ENCODE measurements at places on chromosomes 1 and 21. TPM values are rescaled to one million over a fixed set of nuclear protein-coding genes. Genes with fewer than 3 reads are reported as not detected.

DNA sequence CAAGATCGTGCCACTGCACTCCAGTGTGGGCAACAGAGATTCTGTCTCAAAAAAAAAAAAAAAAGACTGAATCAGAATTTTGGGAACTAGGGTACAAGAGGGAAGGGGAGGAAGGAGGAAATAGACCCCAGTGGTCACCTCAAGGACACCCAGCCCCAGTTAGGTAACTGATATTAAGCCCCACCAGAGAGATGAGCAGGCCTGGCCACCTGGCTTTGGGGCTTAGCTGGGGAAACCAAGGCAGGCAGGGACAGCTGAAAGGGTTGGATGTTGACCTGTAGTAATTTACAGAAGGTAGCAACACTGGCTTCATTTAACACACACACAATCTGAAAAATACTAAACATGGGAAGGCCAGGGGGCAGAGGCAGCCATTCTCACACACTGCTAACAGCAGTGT lies 5.2 kb upstream of the C1orf122 start:
- H3K4me3 ChIP-seq = no peak overlapping the region
- no peaks in the 10 kb centered on the region for H3K27me3 ChIP-seq
- H3K4me1 ChIP-seq = peaks cover 17% of the 10 kb centered on the region
- DNase-seq = no peak

- no peaks in the 10 kb centered on the region for H3K4me1 ChIP-seq
- no peaks in the 10 kb centered on the region for H3K27me3 ChIP-seq
- no peak overlapping the region for H3K4me3 ChIP-seq
- no peak overlapping the region for H3K27ac ChIP-seq
Observed at GRCh38 chr1:197496722-197497121, 228.7 kb downstream of the CRB1 start.

- H3K4me1 ChIP-seq = no peaks in the 10 kb centered on the region
- H3K27ac ChIP-seq = no peak overlapping the region
- no peaks in the 10 kb centered on the region for H3K27me3 ChIP-seq
- no peaks in the 10 kb centered on the region for H3K36me3 ChIP-seq
Observed at GRCh38 chr1:53595906-53596305, 136.7 kb downstream of the DMRTB1 start.

DNA sequence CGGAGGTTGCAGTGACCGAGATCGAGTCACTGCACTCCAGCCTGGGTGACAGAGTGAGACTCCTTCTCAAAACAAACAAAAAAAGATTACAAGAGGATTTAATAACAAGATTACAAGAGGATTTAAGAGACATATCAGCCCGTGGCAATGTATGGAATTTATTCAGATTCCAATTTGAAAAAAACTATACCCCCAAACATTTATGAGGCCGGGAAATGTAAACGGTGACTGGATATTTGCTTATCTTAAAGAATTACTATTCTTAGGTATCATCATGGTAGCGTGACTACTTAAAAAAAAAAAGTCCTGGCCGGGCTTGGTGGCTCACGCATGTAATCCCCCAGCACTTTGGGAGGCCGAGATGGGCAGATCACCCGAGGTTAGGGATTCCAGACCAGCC lies 21.2 kb upstream of the ELK4 start:
- H3K4me1 ChIP-seq = no peaks in the 10 kb centered on the region
- H3K27me3 ChIP-seq = no peaks in the 10 kb centered on the region
- H3K4me3 ChIP-seq = no peak overlapping the region

GRCh38 chr1:117104986-117105385 lies 16.6 kb downstream of the TRIM45 start:
- H3K27me3 ChIP-seq = no peaks in the 10 kb centered on the region
- DNase-seq = no peak
- no peak overlapping the region for H3K4me3 ChIP-seq
- H3K36me3 ChIP-seq = no peaks in the 10 kb centered on the region
- H3K27ac ChIP-seq = no peak overlapping the region

FAM78B gene
- total RNA-seq = 1.6 TPM

Data from adrenal gland (tissue), 19 donors.